Endothelial cell (in vitro differentiated cells): ENCODE measurements at places on chromosomes 11 and 22. TPM values are rescaled to one million over a fixed set of nuclear protein-coding genes. Genes with fewer than 3 reads are reported as not detected.

- no peak for DNase-seq
Observed at GRCh38 chr11:43920598-43921419, 21.6 kb upstream of the C11orf96 start.

DNA sequence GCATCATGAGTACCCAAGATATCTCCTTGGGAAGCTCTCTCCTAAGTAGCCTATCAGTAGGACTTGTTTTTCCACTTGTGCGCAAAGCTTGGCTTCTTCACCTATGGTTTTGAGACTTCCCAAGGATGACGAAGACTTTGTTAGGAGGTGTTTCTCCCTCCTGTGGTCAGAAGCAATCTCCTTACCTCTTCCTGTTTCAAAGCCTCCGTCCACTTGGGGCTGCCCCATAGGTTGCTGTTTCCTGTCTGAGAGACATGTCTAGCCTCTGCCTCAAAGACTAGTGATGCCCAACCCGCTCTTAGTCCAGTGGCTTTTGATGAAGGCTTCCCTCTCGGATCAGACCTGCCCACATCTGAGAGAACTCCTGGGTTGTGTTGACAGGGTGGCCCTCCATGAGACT, 92.9 kb downstream of the TRAF6 start:
- DNase-seq = no peak

GRCh38 chr11:47378010-47378835, at the start of gene SPI1:
Gene SPI1 (minus strand): TSS chr11:47378547. CDS start chr11:47378353, 194 bp downstream.
- DNase-seq = no peak

DNA sequence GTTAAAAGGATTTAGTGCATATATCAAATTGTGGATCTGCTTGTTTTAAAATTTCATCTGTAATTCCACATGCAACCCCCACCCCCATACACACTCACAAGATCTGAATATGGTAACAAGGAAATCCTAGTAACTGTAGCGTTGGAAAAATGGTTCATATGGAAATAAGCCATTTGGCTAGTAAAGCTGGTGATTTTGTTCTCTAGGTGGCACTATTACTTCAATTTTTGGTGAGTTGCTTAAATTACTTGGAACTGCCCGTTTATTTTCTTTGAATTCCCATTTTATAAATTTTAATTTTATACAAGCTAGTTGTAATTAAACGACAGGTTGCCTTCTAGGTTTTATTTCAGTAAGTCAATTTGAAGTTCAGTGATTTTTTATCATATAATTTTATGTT, 5.3 kb downstream of the BDNF start:
- DNase-seq = no peak

DNA sequence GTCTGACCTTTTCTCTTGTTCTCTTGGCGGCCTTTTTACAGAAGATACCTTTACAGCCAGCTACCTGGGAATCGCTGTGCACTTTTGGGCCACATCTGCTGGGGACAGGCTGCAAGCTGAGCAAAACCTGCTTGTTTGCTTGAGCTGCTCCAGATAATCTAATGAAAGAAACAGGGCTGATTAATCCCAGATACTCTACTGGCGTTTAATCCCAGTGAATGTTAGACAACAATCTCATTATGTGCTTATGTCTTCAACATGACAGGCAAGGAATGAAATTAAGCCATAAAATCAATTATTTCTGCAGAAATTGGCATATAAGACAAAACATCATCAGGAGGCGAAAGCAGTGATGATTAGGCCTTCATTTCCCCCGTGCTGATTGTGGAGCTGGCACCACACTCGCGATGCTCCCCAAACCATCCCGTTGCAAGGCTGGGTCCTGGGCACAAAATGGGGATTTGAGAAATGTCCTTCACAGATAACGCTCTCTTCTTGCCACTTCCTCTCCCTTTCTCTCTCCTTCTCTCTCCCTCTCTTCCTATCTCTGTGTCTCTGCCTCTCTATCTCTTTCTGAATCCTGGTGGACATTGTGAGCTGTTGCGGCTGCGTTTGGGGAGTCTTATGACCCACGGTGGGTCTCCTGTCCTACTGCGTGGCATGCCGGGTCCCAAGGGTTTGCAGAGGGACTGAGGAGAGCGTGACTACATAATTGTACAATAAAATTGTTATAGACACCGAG, 1053.8 kb downstream of the TBC1D22A start:
- no peak for DNase-seq

Gene TIMP3
- 73.5 TPM for total RNA-seq
